Breast epithelium (tissue), 4 donors: ENCODE measurements at places on chromosomes 4 and X. TPM values are rescaled to one million over a fixed set of nuclear protein-coding genes. Genes with fewer than 3 reads are reported as not detected.

- DNase-seq = no peak
- no peaks in the 10 kb centered on the region for H3K36me3 ChIP-seq
- no peak overlapping the region for H3K4me3 ChIP-seq
- H3K27ac ChIP-seq = no peak overlapping the region
- H3K27me3 ChIP-seq = no peaks in the 10 kb centered on the region
- H3K4me1 ChIP-seq = no peaks in the 10 kb centered on the region
Observed at GRCh38 chrX:97984641-97985040, 1100.9 kb downstream of the RPA4 start.

GRCh38 chr4:73222466-73223257, 35.9 kb downstream of the ANKRD17 start:
- no peaks in the 10 kb centered on the region for H3K36me3 ChIP-seq
- no peaks in the 10 kb centered on the region for H3K4me1 ChIP-seq
- DNase-seq = peak; percentile 56
- no peaks in the 10 kb centered on the region for H3K27me3 ChIP-seq
- peak overlapping the region; percentile 87 for H3K27ac ChIP-seq

DNA sequence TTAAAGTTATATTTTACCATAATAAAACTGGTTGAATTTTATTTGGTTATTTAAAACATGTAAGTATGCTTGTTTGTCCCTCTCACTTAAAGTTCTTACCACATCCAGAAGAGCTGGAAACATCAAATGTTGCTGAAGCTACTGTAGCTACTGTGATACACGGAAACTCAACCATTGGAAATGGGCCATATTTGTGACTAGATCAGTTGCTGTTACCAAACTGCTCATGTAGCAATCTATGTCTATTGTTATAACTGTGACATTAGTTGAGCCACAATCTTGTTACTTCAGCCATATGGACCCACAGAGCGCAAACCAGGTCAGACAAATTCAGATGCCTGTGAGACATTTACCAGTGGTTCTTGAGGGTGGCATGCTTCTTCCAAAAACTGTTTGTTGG, 41.6 kb downstream of the NDNF start:
- no peaks in the 10 kb centered on the region for H3K36me3 ChIP-seq
- no peaks in the 10 kb centered on the region for H3K4me1 ChIP-seq
- no peaks in the 10 kb centered on the region for H3K27me3 ChIP-seq
- H3K27ac ChIP-seq = no peak overlapping the region
- DNase-seq = no peak

GRCh38 chr4:142222127-142222526, 585.7 kb downstream of the IL15 start:
- no peak overlapping the region for H3K4me3 ChIP-seq
- H3K27me3 ChIP-seq = no peaks in the 10 kb centered on the region

DNA sequence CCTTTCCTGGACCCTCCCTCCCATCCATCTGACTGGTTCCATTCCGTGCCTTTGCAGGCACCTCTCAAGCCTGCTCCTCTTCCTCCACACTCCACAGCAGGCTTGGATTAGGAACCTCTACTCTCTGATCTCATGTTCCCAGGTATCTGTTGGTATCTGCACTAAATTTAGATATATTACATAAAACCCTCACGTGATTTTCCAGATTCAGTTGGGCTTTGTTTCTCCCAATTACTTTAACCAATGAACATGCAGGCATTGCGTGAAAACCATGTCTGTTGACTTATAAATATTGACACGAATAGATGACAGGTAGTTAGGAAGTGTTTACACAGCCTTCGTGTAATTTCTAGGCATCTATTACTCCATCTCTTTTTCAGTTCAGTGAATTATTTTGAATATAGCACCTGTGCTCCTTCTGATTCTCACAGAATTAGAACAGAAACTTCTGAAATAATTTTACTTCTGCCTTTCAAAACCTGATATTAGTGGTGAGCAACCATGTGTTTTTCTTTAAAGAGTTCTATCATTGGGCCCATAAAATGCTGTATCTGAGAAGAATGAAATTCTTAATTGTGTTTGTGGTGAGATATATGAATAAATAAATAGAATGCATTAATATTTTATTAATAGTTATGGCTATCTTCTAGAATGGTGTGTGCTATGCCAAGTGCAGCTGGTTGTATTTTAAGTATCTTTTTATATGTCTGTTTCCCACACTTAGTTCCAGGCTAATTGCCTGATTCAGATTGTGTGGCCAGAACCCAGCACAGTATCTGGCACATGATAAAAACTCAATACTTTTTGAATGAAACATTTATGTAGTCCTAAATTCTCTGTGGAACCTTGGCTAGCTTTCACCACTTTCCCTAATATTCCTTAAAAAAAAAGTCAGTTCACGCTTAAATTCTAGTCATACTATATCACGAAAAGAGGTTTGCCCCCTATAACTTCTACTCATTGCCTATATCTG, 304.8 kb downstream of the QDPR start:
- no peak overlapping the region for H3K27ac ChIP-seq
- H3K27me3 ChIP-seq = no peaks in the 10 kb centered on the region
- no peaks in the 10 kb centered on the region for H3K36me3 ChIP-seq
- DNase-seq = no peak

- no peak for DNase-seq
- no peaks in the 10 kb centered on the region for H3K27me3 ChIP-seq
- no peaks in the 10 kb centered on the region for H3K36me3 ChIP-seq
- no peak overlapping the region for H3K4me3 ChIP-seq
- no peak overlapping the region for H3K27ac ChIP-seq
- no peaks in the 10 kb centered on the region for H3K4me1 ChIP-seq
Observed at GRCh38 chr4:185282968-185283367, 73.6 kb downstream of the SNX25 start.

DNA sequence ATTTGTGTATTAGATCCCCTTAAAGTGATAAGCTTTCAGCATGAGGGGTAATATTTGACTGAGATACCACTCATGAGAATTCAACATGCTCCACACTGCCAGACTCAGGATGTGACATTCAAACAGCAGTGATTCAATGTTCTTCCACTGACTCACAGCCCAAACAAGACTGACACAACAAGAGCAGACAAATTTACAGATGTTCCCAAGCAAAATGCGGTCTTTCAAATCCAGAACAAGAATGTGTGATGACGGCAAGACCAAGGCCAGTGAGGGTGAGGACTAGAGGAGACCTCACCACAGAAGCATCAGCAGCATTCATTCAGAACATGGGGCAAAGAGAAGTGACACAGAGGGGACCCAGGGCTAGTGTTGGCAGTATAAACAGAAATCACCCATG, 99.3 kb upstream of the GRIA3 start:
- H3K27me3 ChIP-seq = no peaks in the 10 kb centered on the region
- no peak overlapping the region for H3K27ac ChIP-seq
- no peaks in the 10 kb centered on the region for H3K4me1 ChIP-seq
- no peaks in the 10 kb centered on the region for H3K36me3 ChIP-seq

- H3K4me3 ChIP-seq = no peak overlapping the region
- H3K27ac ChIP-seq = peak overlapping the region; percentile 35
- no peaks in the 10 kb centered on the region for H3K4me1 ChIP-seq
- no peak for DNase-seq
- H3K36me3 ChIP-seq = no peaks in the 10 kb centered on the region
- no peaks in the 10 kb centered on the region for H3K27me3 ChIP-seq
Observed at GRCh38 chrX:13092455-13092941, 48.1 kb upstream of the FAM9C start.

Gene TACC3
- total RNA-seq = 7.8 TPM

Gene STATH
- total RNA-seq = not detected

Gene TRIM61
- total RNA-seq = 0.44 TPM

- no peaks in the 10 kb centered on the region for H3K27me3 ChIP-seq
- no peaks in the 10 kb centered on the region for H3K36me3 ChIP-seq
- no peak overlapping the region for H3K4me3 ChIP-seq
- H3K4me1 ChIP-seq = no peaks in the 10 kb centered on the region
- no peak overlapping the region for H3K27ac ChIP-seq
- DNase-seq = no peak
Observed at GRCh38 chrX:97740886-97741285, 857.2 kb downstream of the RPA4 start.

Gene CXorf65
- not detected for total RNA-seq

DNA sequence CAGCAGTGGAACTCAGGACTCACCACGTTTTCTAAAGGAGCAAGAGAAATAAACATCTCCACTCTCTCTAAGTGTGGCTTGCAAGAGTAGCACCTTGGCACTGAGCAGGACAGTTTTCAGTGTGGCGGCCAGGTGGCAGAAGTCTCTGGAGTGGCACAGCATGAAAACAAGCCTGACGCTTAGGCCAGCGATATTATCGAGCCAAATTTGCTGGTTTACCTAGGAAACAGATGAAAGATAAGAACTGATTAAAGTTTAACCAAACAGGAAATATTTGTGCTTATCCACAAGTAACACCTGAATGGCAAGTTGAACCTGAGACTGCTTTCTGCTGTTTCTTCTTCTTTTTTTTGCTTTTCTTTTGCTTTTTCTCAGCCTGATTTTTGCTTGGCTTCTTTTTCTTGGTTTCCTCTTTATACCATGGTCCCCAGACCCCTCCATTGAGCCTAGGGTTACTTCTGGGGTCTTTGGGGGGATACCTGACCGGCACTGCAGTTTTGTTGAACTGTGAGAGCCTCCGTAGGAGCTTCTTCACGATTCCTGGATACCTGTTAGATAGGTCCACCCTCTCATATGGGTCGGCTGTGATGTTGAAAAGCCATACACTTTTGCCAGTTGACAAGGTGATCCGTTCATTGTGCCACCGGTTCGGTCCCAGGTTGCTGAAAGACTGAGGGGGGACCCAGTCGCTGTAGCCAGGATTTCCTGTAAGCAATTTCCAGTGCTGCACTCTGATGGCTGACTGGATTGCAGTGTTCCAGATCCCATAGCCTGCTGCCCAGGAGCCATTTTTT, 77.3 kb downstream of the ARSJ start:
- peak; percentile 63 for DNase-seq
- H3K36me3 ChIP-seq = no peaks in the 10 kb centered on the region
- H3K27ac ChIP-seq = no peak overlapping the region
- H3K4me1 ChIP-seq = no peaks in the 10 kb centered on the region
- H3K27me3 ChIP-seq = no peaks in the 10 kb centered on the region
- H3K4me3 ChIP-seq = no peak overlapping the region

Gene NMU
- total RNA-seq = not detected

DNA sequence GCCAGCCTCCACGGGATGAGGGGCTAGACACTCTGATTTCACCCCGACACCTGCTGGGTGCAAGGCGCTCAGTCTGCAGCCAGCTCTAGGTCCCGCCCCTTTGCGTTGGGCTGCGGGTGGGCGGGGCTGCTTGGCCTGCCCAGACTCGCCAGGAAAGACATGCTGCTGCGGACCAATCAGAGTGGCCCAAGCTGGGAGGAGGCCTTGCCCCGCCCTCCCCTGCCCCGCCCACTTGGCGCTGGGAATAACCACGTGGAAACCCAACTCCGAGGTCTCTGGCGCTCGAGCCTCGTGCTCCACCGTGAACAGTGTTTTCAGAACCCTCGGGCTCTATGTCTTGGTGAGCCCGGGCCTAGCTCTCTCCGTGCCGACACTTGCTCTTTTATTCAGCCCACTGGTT, 5.3 kb upstream of the VMA21 start:
- no peak overlapping the region for H3K4me3 ChIP-seq
- H3K36me3 ChIP-seq = no peaks in the 10 kb centered on the region
- H3K4me1 ChIP-seq = no peaks in the 10 kb centered on the region
- no peak for DNase-seq
- H3K27me3 ChIP-seq = no peaks in the 10 kb centered on the region
- no peak overlapping the region for H3K27ac ChIP-seq

Gene UGT2A1
- total RNA-seq = not detected

GRCh38 chrX:132022967-132023895, at the start of gene STK26:
STK26 (plus strand) TSS chrX:132023302; CDS start chrX:132023618, 316 bp downstream.
- H3K4me1 ChIP-seq = no peaks in the 10 kb centered on the region
- no peaks in the 10 kb centered on the region for H3K36me3 ChIP-seq
- peak within 1 kb of the TSS; percentile 74 for H3K27ac ChIP-seq
- H3K27me3 ChIP-seq = peaks cover 25% of the 10 kb centered on the region
- H3K4me3 ChIP-seq = peak within 1 kb of the TSS; percentile 81

GRCh38 chr4:18593297-18594002, 571.9 kb upstream of the LCORL start:
- no peak overlapping the region for H3K4me3 ChIP-seq
- H3K27me3 ChIP-seq = no peaks in the 10 kb centered on the region
- no peaks in the 10 kb centered on the region for H3K36me3 ChIP-seq
- no peaks in the 10 kb centered on the region for H3K4me1 ChIP-seq
- DNase-seq = no peak

GRCh38 chr4:85603437-85604336, 128.7 kb downstream of the ARHGAP24 start:
- no peak overlapping the region for H3K4me3 ChIP-seq
- H3K27ac ChIP-seq = no peak overlapping the region
- H3K4me1 ChIP-seq = no peaks in the 10 kb centered on the region
- no peaks in the 10 kb centered on the region for H3K36me3 ChIP-seq

DNA sequence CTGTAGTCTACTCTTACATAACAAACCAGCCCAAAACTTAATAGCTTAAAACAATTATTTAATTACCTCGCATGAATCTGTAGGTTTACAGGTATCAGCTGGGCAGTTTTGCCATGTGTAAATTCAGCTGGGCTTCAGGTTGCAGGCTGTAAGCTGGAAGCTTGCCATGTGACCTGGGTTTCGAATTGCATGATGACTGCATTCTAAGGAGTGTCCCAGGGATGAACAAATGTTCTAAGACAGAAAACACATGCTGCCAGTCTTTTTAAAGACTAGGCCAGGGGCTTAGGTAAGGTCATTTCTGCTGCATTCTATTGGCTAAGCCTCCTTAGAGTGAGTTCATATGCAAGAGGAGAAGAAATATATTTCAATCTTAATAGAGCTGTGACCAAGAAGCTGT, 44.8 kb downstream of the GRIA2 start:
- no peak overlapping the region for H3K4me3 ChIP-seq
- DNase-seq = no peak
- H3K27ac ChIP-seq = no peak overlapping the region
- no peaks in the 10 kb centered on the region for H3K36me3 ChIP-seq
- no peaks in the 10 kb centered on the region for H3K27me3 ChIP-seq
- no peaks in the 10 kb centered on the region for H3K4me1 ChIP-seq

Gene MSX1
- total RNA-seq = 5.4 TPM

GRCh38 chr4:41448934-41449333, 89.0 kb upstream of the LIMCH1 start:
- DNase-seq = no peak
- no peaks in the 10 kb centered on the region for H3K27me3 ChIP-seq
- H3K4me3 ChIP-seq = no peak overlapping the region

Gene P2RY10
- 0.80 TPM for total RNA-seq

GRCh38 chr4:74402692-74403456, 37.9 kb downstream of the EREG start:
- DNase-seq = no peak
- H3K36me3 ChIP-seq = no peaks in the 10 kb centered on the region
- H3K4me1 ChIP-seq = no peaks in the 10 kb centered on the region
- no peak overlapping the region for H3K4me3 ChIP-seq
- H3K27me3 ChIP-seq = no peaks in the 10 kb centered on the region
- no peak overlapping the region for H3K27ac ChIP-seq
